ENCODE measurements at places on chromosomes 3 and 15. TPM values are rescaled to one million over a fixed set of nuclear protein-coding genes. Genes with fewer than 3 reads are reported as not detected.

DNA sequence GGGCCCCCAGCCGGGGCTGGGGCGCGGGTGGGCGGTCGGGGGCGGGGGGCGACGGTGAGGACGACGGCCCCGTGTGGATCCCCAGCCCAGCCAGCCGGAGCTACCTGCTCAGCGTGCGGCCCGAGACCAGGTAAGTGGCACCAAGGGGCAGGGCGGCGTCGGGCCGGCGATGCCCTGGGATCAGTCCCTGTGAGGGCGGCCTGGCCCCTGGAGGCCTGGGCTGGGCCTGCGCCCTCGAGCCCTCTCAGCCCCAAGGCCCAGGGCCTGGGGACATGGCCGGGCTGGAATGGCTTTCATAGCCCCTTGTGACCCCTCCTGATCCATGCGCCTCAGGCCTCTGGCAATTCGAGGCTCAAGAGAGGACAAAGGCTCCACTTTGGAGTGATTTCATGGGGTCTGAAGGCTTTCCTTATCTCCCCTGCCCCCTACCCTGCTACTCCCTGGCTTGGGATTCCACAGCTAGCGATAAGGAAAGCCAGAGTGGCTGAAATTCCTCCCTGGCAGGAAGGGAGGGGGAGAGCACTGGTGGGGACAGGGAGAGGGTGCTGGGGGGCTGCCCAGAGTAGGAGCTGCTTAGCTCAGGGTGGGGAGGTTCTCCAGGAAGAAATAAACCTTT lies 418 bp downstream of the ALPK3 start:
- no peak for DNase-seq

DNA sequence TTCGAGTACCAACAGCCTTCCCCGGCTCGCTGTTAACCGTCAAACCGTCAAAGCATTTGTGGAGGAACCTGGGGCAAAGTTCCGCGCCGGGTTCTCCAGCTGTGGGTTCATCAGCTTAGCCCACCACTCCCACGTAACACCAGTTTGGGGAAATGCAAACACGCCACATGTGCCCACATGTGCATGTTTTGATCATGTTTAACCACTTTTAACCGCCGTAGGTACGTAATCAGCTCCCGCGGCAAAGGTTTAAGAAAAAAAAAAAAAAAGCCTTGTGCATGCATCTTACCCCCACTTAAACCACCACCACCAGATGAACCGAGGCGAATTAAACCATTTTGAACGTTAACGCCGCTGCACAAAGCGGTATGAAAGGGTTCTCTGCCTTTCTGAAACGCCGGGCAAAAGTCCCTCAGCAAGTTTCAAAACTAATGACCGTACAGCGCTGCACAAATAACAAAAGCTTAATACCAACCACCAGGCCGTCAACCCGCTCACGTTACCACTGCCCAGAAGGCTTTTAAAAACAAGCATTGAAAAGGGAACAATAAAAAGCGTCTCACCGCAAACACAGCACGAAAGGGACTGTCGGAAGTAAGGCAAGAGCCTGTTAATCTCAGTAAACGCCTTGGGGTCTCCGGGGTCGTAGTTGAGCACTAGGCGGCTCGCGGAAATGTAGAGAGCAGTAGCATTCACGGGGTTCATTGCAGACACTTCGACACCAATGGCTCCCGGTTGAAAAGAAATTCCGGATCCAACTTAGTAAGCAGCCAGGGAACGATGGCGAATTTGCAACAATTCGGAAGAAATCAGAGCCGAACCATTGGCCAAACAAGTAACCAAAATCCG lies 1.5 kb downstream of the MSL2 start:
- DNase-seq: peak; percentile 85

DNA sequence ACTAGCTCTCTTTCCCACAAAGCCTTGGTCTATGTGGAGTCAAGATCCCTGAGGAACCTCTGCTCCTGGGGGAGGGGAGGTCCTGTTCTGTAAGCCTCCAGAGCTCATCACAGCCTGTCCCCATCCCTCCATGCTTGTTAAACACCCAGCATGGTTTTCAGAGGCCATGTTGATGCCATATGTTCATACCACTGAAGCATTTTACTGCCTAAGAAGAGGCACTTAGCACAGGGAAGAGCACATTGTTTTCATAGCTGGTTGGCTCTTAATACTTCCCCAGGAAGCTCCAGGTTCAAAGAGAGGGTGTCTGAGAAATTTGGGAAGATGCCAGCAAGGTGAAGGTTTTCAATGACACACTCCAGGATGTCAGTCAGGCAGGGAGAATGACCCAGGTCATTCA lies 25.6 kb downstream of the CPNE4 start:
- no peak for DNase-seq

The FAIM gene
- total RNA-seq: 3.3 TPM

DNA sequence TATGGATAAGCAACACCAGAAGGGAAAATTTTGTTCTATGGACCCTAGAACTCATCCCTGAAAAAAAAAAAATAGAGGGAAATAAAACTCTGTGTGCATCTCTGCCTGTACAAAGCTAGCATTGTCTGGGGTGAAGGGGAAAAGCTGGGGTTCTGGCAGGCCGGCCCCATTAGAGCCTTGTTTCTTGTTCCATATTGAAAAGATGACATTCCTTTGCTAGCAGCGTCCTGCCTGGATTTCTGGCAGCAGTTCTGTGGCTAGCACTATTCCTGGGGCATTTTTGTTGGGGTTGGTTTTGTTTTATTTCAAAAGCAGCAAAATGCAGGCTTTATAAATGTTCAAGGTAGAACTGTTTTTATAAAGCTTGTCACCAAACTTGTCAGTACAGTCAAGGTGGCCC lies 45.2 kb downstream of the RARB start:
- DNase-seq: no peak

The PRICKLE2 gene
- not detected for total RNA-seq

- DNase-seq: no peak
Observed at GRCh38 chr3:71456156-71456555, 127.4 kb downstream of the FOXP1 start.

DNA sequence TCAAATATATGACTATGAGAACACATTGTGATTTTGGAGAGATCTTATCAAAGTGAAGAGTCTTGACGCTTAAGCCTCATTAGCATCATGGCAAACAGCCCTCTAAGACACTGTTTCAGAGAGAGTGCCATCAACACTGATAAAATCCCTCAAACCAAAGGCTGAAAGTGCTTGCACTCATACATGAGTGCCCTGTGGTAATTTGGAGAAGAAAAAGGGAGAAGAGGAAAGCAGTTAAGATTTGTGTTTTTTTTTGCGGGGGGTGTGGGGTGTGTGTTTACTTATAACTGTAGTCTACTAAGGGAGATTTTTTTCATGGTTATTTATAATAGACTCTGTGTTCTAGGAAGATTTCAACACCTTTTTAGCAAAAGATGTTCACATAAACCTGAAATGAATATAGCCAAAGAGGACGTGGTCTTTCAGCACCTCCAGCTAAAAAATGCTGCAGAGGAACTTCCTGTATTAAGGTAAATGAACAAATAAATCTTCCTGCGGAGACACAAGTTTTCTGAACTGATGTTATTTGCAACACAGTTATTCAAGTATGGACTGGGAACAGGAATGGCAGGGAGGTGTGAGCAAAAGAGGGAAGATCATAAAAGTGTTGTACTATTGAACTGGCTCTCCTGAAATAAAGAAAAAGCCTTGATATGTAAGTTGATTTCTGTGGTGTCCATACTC lies 81.9 kb upstream of the TGFBR2 start:
- no peak for DNase-seq

GRCh38 chr3:6605227-6605626 lies 255.7 kb upstream of the GRM7 start:
- DNase-seq: no peak

GRCh38 chr3:140436421-140436820 lies 241.4 kb upstream of the TRIM42 start:
- no peak for DNase-seq

All from naive thymus-derived CD4-positive, alpha-beta T cell (primary cell).